ENCODE measurements at places on chromosomes 16 and 17.

- ATAC-seq: no peak
These were observed 14.0 kb downstream of the GDE1 start for GRCh38 chr16:19507867-19508266.

GRCh38 chr17:2860045-2860444 lies 63.8 kb downstream of the RAP1GAP2 start:
- no peak for ATAC-seq

DNA sequence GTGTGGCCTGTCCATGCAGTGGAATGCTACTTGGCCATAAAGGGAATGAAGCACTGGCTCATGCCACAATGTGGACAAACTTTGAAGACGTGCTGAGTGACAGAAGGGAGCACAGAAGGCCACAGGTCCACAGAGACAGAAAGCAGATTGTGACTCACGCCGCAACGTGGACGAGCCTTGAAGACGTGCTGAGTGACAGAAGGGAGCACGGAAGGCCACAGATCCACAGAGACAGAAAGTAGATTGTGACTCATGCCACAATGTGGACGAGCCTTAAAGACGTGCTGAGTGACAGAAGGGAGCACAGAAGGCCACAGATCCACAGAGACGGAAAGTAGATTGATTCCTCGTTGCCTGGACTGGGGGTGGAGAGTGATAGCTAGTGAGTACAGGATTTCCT lies 19.2 kb downstream of the ZC3H18 start:
- ATAC-seq: peak; percentile 54

DNA sequence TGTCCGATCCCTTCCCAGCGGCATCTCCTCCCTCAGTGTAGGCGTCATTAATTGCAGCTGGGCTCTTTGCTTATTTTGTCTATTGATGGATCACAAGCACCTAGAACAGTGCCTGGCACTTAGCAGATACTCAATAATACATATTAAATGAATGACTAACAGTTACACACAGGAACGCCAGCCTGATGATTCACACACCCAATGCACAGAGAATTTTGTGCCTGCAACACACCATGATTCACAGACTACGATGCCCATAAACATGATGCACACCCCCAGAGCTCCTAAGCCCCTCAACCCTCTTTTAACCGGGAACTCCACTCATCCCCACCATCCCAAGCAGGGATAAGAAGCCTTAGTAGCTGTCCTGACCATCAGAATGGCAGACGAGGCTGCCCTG lies 66.6 kb upstream of the TMEM97 start:
- no peak for ATAC-seq
